ENCODE measurements at places on chromosomes 1 and 21.

- no peak for DNase-seq
Observed at GRCh38 chr1:168728473-168729404, at the start of gene DPT. Gene DPT, minus strand, starts transcription at chr1:168729206. Its CDS starts 32 bp downstream, at chr1:168729174.

- no peak for DNase-seq
Observed at GRCh38 chr1:222012816-222013215, 270.9 kb upstream of the DUSP10 start.

- no peak for DNase-seq
Observed at GRCh38 chr1:68321084-68321685, 88.9 kb upstream of the WLS start.

- no peak for DNase-seq
Observed at GRCh38 chr1:39483276-39483675, 8.2 kb upstream of the BMP8A start.

DNA sequence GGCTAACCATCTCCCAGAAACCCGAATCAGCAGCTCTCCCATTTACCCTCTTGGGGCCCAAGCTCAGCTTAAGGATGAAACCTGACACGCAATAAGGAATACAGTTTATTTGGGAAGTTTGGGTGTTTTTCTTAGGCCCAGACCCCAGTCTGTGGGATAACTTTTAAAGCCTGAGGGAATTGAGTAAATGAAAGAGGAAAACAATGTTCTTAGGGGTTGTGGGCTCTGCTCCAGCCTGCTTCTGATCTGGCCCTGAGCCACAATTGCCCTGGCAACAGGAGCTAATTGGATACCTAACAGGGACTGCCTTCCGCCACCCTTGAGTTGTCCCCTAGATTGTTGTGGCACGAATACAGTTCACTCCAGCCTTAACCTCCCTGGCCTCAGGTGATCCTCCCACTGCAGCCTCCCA, 20.1 kb downstream of the DYRK3 start:
- DNase-seq: no peak

- DNase-seq: peak; percentile 73
Observed at GRCh38 chr1:234962340-234962989, 166.2 kb downstream of the TOMM20 start.

GRCh38 chr1:94017155-94017829, 103.7 kb downstream of the ABCA4 start:
- peak; percentile 81 for DNase-seq

DNA sequence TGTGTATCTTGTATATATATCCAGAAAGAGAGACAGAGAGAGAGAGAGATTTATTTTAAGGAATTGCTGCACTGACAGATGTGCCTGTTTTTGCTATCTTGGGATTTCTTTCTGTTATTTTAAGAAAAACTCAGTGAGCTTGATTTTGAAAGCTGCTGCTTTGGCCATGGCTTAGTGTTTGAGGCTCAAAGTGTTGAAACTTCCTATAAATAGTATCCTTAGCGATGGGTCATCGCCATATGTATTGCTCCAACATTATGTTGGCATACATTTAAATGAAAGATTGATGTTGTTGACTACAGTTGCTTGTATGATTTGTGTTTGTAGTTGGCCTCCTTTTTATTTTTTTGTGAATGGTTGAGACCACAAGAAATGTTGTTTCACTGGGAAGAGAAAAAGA, 29.0 kb upstream of the NTPCR start:
- DNase-seq: no peak
